Activated T-cell treated with anti-CD3 and anti-CD28 coated beads for 24 hours (primary cell): ENCODE measurements at places on chromosomes 2 and 18.

DNA sequence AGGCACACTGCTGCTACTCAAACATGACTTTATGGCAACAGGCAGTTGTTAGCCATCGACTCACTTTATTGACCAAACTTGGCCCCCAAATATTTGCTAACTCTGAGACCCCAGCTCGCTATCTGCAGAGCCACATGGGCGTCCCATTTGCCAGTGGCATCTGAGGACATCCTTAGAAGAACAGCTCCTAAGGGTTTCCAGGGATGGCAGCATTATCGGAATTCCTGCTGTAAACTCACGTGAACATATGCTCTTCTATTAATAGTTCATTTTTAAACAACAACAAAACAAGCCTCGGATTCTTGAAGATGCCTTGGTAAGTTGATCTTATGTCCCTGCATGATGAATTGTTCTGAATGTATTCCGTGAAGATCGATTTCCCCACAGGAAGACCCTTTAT, 181.0 kb downstream of the LDLRAD4 start:
- no peak for DNase-seq

GRCh38 chr2:98913916-98914712, 21.9 kb downstream of the CRACDL start:
- DNase-seq, result no peak

- no peak for DNase-seq
These were observed 1.3 kb downstream of the HS6ST1 start for GRCh38 chr2:128317181-128317898.

GRCh38 chr18:49988101-49988500, 174.8 kb upstream of the ACAA2 start:
- DNase-seq, result no peak
